ENCODE measurements at places on chromosomes 6 and 20. TPM values are rescaled to one million over a fixed set of nuclear protein-coding genes. Genes with fewer than 3 reads are reported as not detected.

DNA sequence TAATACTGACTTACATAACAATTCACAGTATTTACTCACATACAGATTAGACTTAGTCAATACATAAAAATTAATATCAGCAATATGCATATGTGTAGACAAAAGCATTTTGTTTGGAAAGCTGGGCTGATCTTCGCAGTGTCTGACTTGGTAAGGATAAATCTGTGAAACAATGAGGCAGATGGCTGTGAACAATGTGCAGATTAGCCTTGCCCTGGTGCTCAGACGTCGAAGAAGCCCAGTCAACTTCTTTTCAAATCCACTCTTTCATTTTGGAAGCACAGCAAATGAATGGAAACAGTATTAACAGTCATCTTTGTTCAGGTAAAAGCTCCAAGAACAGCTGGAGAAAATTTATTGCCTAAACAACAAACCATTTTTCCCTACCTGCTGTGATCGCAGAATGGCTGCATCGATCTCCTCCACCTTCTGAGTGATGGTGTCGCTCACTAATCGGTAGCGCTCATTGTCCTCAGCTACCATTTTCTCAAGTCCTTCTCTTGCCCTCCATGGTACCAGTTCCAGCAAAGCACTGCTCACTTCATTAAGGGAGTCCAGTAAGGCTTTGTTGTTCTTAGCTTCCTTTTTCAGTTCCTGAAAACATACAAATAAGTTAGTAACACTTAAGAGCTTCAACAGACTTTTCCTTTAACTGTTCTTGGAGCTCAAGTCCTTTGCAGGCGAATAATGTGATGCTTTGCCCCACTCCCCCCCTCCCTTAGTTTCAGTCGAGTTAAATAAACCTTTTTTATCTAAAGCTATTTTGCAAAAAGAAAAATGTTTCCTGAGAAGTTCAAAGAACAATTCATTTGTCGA, 116.5 kb downstream of the DST start:
- no peak for DNase-seq

GRCh38 chr6:119116712-119117281, 38.3 kb upstream of the FAM184A start:
- peak; percentile 35 for DNase-seq

Gene SOX12
- total RNA-seq = 6.2 TPM

DNA sequence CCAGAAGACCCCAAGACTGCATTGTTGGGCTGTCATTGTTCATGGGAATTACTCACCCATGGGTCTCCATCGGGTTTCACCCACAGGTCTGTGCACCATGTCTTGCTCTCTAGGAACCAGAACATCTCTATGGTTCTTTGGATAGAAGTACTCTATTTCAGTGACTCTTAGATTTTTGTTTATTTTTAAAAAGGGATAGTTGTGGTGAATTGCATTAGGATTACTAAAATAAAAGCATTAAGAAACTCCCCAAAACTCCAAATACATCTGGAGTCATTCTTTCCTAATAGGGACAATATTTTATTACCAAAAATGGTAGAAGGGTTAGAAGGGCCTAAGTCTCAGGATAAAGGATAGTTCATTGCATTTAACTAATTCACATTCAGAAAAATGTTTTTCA, 166.9 kb upstream of the TNFAIP3 start:
- DNase-seq = no peak

DNA sequence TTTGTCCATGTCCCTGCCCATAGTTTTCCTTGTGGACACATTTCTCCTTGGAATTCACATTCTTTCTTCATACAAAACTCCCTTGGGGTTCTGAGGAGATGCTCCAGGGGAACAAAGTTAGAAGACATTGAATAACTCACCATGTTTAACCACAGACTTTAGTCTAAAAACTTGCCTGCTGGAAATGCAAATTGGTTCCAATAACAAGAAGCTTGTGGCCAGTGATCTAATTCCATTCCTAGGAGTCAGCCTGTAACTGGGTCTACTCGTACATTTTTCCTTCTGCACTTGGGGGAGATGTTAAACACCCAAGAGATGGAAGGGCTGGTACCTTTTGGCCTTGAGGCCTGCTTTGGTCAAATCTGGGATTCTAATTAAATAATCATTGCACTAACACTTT, 60.2 kb downstream of the SCML4 start:
- DNase-seq = peak; percentile 83

Gene ALDH8A1
- 0.29 TPM for total RNA-seq

Gene B3GAT2
- total RNA-seq = under 0.01 TPM

Gene PRRT1
- total RNA-seq = not detected

Gene PARD6B
- 0.72 TPM for total RNA-seq

- DNase-seq = peak; percentile 70
Observed at GRCh38 chr6:147081076-147081609, 123.1 kb upstream of the STXBP5 start.

- no peak for DNase-seq
Observed at GRCh38 chr6:168083514-168083885, 4.5 kb upstream of the FRMD1 start.

Gene TMC2
- not detected for total RNA-seq

- no peak for DNase-seq
Observed at GRCh38 chr6:70592391-70593117, 25.8 kb downstream of the SDHAF4 start.

GRCh38 chr20:11281240-11281639, 607.4 kb upstream of the JAG1 start:
- DNase-seq = no peak

DNA sequence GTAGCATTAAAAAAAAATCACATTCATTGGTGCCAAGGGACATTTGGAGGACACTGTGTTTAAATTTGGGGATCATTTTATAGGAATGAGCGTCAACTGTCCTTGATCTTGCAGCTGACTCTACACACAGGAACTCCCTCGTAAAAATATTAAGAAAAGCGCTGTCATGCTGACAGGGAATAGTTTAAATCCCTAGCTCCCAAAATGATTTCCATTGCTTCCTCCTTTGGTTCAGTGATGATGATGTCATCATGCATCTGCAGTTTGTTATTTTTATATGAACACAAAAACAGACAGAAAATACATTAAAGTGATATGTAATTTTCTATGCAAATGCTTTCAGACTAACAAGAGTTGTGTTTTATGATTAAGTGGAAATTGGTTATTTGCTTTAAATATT, 275.6 kb downstream of the BTBD9 start:
- DNase-seq = peak; percentile 89

Gene TPD52L1
- total RNA-seq = 22.7 TPM

DNA sequence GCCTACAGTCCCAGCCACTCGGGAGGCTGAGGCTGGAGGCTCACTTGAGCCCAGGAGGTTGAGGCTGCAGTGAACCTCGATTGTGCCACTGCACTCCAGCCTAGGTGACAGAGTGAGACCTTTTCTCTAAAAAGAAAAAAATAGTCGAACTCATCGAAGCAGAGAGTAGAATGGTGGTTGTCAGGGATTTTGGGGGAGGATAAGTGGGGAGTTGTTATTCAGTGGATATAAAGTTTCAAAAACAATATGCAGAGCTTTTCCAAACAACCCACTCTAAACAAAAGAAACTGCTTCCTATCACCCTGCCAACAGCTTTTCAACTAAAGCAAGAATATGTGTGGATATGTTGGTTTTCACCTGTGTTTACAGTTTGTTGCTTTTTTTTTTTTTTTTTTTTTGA, 11.6 kb upstream of the MAK start:
- DNase-seq = no peak

Gene RPN2
- total RNA-seq = 213 TPM

- DNase-seq = no peak
Observed at GRCh38 chr6:9520417-9521151, 894.3 kb downstream of the TFAP2A start.

Gene NOX3
- total RNA-seq = not detected

Gene POPDC3
- total RNA-seq = 32.6 TPM

Gene SMOC2
- 10.6 TPM for total RNA-seq

Gene SYCP2
- 1.4 TPM for total RNA-seq

DNA sequence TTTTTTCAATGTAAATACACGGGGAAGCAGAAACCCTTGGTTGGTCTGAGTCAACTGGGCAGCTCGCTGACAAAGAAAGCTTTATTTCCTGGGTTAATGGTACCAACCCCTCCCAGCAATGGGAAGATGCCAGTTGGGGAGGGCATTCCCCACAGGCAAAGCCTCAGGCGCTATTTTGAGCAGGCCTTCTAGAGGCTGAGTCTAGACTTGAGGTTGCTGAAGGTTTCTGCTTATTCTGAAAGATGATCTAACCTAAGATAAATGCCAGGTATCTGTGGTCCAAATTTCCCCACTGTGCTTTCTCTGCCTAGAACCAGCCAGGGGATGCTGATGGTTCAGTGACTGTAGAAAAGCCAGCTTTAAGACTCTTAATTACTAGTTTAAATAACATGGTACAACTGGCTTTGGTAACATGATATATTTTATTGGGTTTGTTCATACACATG, 172.5 kb upstream of the JARID2 start:
- peak; percentile 42 for DNase-seq

DNA sequence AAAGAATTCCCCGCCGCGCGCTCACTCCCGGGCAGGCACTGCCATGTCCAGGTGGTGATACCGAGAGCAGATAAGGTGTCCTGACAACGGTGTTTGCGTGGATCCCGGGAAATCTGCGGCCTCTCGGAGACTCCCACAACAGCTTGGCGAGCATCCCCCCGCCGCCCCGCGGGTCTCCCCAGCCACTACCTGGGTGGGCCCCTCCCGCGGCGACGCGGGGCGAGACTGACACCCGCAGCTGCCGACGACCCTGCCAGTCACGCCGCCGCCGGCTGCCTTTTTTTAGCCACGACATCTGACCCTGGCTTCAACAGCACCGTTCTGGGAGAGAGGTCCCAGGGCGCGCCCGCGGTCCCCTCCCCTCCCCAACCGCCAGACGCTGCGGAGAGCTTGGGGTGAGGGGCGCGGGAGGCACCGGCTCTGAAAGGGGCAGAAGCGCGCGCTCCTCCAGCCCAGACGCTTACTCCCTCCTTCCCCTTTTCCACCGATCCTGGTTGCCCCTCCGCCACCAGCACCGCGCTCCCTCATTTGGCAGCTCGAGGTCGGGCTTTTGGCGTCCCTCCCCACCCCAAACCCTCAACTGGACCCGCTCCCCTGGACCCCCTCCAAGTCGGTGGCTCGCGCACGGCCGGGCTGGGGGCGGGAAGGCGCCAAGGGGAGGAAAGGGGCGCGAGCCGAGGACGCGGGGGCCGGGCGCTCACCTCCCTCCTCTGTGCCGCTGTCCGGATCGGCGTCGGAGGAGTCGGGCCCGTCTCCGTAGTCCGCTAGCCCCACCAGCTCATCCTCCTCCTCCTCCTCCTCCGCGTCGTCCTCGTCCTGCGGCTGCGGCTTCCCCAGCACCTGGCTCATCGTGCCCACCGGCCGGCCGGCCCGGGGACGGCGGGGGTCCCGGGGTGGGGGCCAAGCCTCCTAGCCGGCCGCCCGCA, 665 bp downstream of the RRAGD start:
- no peak for DNase-seq

Gene MAP3K5
- total RNA-seq = 7.4 TPM

Gene SAPCD1
- total RNA-seq = 0.59 TPM

Gene REM1
- total RNA-seq = not detected

Gene FAM209A
- total RNA-seq = not detected

Gene KHDC1
- 2.9 TPM for total RNA-seq
